H1 (cell line): ENCODE measurements at places on chromosomes 5 and 9.

DNA sequence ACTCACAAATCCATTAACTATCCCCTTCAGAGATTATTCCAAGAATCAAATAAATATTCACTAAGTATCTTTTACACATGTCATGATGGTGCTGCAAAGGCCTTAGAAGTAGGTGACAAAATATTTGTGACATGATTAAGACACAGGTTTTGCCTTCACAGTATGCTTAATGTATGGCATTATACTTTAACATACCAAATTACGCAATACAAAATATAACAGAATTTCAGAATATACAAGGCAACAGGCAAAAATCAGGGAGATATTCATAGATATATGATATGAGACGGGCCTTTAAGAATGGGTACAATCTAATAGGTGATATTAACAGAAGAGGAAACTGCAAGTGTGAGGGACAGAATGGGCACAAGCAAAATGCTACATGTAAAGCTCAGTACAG is 41.6 kb downstream of the CAAP1 start:
- no peak for DNase-seq
- H3K27me3 ChIP-seq = no peaks in the 10 kb centered on the region
- peaks cover 14% of the 10 kb centered on the region for H3K36me3 ChIP-seq
- no peak overlapping the region for H3K4me3 ChIP-seq
- H3K4me1 ChIP-seq = no peaks in the 10 kb centered on the region

GRCh38 chr9:89789922-89790510 is 185.2 kb downstream of the GADD45G start:
- H3K4me3 ChIP-seq = no peak overlapping the region
- no peaks in the 10 kb centered on the region for H3K4me1 ChIP-seq
- H3K36me3 ChIP-seq = no peaks in the 10 kb centered on the region
- H3K27ac ChIP-seq = no peak overlapping the region

DNA sequence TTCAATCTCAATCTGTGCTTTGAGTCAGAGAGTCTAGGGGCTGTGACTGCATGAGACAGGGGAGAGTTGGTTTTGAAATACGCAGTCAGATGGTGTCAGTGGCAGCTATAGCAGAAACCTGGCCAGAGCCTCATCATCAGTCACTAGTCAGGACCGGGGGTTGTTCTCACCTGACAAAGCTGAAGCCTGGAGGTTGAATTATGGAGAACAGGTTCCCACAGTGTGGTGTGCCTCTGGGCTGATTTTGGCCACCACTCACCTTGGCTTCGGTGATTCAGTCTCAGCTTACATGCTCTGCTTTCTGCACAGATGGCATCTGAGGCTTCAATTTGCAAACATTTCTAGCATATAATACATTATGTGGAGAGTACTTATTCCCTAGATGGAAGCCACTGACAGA is 387.3 kb downstream of the YTHDC2 start:
- H3K4me3 ChIP-seq = no peak overlapping the region
- no peaks in the 10 kb centered on the region for H3K27me3 ChIP-seq
- no peak overlapping the region for H3K27ac ChIP-seq
- no peaks in the 10 kb centered on the region for H3K36me3 ChIP-seq
- H3K4me1 ChIP-seq = no peaks in the 10 kb centered on the region

DNA sequence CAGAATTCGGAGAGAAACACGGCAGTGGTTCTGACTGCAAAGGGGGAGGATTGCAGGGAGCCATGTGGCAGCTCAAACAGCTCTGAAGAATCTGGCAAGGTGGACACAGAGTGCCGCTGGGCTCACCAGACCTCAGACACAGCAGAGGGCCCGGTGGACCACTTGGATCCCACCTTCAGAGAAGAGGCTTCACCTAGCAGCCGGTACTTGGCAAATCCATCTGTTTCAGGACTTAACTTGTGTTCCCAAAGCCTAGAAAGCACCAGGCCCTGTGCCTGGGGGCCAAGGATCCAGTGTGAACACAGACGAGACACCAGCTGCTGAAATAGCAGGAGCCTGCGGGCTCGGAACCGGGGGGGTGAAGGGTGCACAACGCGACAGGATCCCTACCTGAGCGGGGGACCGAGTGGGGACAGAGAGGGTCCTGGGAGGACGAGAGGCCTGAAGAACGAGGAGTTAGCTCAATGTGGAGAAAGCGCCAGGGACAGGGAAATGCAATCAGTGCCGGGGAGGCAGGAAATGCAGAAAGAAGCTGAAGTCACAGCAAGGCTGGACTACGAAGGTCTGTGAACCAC is 44.6 kb downstream of the BTNL9 start:
- H3K27ac ChIP-seq = no peak overlapping the region
- DNase-seq = no peak
- peaks cover 3% of the 10 kb centered on the region for H3K27me3 ChIP-seq
- H3K36me3 ChIP-seq = no peaks in the 10 kb centered on the region
